ENCODE measurements at places on chromosomes 6 and 20.

DNA sequence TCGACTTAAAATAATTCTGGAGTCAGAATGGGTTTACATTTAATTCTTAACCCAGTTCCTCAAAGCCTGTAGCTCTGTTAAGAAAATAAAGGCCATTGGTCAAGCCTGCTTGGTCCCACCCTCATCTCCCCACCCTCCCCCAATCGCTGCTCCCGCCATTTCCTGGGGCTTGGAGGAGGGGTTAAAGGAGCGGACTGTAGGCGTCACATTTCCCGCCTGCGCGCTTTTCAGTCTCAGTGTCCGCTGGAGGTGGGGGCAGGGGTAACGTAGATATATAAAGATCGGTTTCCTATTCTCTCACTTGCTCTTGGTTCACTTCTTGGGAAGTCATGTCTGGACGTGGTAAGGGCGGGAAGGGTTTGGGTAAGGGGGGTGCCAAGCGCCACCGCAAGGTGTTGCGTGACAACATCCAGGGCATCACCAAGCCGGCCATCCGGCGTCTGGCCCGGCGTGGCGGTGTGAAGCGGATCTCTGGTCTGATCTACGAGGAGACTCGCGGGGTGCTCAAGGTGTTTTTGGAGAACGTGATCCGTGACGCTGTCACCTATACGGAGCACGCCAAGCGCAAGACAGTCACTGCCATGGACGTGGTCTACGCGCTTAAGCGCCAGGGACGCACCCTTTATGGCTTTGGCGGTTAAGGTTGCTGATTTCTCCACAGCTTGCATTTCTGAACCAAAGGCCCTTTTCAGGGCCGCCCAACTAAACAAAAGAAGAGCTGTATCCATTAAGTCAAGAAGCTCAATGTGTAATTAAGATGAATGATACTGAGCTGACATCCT is 58.9 kb downstream of the TRIM38 start:
- DNase-seq, result peak; percentile 92

GRCh38 chr6:167917551-167918154 is 79.8 kb upstream of the KIF25 start:
- no peak for DNase-seq

DNA sequence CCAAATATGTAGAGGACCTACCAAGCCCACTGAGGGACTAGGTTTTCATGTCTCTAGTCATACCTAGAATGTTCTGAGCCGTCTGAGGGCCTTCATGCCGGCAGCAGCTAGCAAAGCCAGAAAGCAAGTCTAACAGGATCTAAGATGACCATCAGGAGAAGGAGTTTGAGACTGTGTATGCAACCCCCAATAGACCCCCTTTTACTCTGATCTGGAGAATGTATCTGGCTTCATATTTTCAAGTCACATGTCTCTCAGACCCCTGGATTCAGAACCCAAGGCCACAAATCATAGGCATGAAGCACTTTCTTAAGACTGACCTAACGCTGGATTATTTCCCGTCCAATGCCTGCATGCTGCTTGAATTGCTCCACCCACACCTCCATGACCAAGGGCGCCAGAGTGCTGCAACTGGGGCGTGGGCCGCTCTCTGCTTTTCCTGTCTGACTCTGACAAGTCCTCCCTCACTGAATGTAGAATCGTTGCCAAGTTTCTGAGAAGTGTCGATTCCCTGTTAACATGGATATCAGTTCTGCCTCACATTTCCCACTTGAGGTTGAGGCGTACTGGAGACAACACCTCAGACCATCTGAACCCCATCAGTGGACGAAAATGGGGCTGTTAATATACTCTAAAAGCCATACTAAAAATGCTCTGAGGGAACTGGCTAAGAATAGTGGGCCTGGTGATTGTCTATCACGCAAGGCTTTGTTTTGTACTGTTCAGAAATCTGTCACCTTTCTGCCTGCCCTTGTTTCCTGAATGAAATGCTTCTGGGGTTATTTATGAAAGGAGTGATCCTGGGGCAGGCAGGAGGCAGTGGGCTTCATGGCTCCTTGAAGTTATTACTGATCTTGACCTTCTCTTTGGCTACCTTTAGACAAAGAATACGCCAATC is 23.9 kb upstream of the ASXL1 start:
- no peak for DNase-seq

DNA sequence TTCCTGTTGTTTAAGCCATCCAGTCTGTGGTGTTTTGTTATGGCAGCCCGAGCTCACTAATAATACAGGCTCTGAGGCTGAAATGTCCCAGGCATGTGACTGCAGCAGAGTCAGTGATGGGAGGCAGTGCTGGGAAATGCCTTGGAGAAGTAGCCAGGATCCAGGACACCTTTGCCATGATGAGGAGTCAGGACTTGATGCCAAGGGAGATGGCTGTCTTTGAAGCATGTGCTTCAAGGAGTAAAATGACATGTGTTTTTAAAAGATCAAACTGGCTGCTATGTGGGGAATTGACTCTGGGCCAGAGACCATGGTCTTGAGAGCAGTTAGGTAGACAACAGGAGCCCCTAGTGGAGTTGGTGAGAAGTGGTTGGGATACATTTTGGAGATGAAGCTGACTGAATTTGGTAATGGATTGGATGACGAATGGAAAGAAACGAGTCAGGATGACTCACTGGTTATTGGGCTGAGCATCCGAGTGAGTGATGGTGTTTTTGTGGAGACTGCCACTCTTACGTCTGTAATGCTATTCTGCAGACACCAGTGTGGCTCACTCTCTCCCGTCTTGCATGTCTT is 322.2 kb downstream of the PLCB1 start:
- DNase-seq, result no peak

GRCh38 chr6:106380407-106380806 is 19.9 kb downstream of the CRYBG1 start:
- DNase-seq, result no peak

DNA sequence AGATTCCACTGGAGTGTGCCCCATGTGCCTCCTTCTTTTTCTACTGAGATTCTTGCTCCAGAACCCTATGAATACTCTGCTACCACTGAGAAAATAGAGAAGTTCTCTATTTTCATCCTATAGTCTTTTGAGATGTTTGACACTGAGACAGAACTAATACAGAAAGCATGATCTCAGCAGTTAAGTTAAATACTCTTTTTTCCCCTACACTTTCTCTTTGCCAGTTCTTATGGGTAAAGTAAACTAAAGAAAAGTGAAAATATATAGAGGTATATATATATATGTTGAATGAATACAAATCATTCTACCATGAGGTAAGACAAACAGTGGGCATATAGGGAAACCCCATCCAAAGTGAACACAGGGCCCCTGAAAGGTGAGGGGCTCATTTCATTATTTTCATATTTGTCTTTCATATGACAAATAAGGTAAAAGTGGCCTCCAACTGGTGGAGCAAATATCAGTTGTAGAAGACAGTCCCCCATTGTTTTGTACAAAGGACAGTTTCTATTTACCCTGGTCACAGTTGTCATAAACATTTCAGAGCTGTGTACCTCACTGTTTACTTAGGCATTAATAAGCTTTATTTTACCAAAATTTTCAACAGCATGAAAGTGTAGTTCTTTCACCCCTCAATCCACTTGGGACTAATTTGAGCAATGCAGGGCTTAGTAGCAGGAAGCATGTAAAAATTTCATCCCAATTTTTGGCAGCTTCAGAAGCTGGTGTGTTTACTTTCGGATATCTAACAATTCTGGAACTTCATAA is 188.3 kb upstream of the MARCKS start:
- DNase-seq, result no peak

DNA sequence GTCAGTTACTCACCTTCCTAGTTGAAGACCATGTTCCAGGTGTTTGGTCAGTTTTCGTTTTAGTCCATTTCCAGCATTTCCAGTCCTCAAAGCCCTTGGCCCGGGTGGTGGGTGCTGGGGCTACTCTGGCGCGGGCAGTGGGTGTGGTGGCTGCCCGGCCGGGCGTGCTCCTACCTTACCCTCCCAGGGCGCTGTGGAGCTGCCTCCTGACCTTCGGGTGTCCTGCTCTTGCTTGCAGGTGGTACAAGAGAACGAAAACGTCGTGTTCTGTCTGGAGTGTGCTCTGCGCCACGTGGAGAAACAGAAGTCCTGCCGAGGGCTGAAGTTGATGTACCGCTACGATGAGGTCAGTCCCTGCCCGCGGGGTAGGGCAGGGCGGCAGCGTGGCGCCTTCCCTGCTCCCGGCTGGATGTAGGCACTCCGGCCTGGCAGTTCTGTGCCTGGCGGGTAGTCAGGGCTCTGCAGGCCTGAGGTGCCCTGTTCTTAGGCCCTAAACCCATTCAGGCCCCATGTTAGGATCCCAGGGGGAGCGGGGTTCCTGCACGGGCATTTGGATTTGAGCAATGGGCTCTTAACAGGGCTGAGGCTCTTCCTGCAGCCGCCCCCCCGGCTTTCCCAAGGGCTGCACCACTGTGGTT is 145.8 kb downstream of the DTNBP1 start:
- DNase-seq, result no peak

DNA sequence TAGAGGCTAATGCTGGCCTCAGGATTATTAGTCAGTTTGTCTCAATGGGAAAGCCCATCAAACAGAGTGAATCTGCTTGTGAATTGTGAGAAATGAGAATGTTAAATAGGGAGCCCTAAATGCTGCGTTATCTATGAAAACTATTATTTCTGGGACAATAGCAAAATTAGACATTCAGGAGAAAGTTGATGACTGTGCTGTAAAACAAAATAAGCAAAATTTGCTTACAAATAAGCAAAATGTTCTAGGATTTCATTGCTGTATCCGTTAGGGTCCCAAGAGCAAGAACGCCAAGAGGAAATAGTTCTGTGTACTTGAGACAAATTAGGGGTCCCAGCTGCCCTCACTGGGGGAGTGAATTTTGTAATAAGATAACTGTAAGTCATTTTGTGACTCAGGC is 59.2 kb upstream of the RAB32 start:
- DNase-seq, result no peak

GRCh38 chr6:7150381-7151064 is 42.8 kb downstream of the RREB1 start:
- DNase-seq, result no peak

DNA sequence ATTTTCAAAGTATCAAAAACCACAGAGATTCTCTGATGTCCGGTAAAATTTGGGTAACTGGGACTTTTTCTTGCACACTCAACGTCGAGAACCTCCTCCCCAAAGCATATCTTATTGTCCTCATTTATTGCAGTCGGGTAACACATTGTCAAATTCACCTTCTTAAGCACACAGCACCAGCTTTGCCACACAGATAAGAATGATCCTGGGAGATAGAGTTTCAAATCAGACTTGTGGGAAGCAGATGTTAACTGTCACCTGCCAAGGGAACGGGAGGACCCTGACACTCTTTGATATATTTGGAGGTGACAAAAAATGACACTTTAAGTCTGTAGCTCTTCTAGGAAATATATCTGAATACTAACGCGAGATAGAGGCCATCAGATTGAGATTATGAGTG is 282.1 kb upstream of the BMP2 start:
- DNase-seq, result no peak

GRCh38 chr6:6401401-6401800 is 80.9 kb upstream of the F13A1 start:
- no peak for DNase-seq

DNA sequence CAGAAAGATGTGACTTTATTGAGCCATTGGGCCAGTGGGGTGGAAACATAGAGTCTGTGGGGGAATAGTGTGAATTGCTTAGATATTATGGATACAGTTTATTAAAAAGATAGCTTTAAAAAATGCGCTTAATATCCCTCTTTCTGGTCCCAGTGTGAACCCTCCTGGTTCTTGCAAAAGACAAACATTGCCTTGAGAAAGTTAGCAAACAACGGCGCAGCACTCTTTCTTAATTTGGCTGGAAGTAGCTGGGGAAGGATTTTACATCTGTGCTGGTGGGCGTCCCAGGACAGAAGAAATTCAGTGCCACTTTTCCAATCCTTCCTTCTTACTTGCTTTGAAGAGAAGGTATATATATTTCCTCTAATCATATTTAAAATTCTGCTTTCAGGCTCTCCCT is 191.4 kb upstream of the ZFP64 start:
- no peak for DNase-seq

- peak; percentile 62 for DNase-seq
These were observed 16.0 kb downstream of the MARCKS start for GRCh38 chr6:113873043-113873667.

DNA sequence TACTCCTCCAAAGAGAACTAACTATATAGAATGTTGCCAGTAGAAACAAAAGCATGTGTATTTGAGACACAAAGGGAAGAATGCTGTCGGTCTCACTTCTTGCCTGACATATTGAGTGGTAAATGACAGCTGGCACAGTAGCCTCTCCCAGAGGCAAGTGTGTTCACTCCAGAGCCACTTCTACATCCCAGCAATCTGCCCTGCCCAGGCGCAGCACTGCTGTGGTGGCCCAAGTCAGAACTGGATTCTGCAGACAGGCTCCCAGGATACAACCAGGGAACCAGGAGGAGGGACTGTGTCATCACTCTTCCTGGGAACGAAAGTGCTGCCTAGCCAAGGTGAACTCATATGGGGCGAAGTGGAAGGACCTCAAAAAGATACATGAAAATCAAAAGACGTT is 103.2 kb upstream of the ARMC2 start:
- DNase-seq, result peak; percentile 22

DNA sequence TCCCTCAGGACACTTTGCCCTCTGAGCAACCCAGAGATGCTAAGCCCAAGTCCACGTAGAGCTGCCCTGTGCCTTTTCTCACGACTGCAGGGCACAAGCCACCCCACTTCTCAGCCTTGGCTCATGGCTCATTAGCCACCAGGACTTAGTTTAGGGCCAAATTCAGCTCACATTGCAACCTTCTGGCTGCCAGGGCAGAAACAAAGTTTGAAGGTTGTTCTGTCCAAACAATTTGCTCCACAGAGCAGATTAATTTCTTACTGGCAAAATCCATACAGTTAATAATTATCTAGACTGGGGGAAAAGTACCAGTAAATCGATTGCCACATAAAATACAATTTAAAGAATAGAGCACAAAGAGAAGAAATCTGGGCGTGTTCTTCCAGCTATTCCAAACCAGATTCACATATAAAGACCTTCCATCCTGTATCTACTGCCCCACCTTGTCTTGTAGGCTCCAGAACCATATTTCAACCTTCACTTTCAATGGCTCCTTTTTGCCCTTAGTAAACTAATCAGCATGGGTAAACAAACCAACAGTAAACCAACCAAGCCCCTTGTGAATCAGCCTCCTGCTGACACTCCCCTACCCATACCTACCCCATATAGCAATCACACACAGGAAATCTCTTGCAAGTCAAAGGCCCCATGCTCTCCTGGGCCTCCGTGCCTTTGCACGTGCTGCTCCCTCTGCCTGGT is 101.9 kb downstream of the QRSL1 start:
- no peak for DNase-seq

GRCh38 chr20:20358801-20359200 is 9.1 kb upstream of the INSM1 start:
- DNase-seq, result no peak

GRCh38 chr6:38212579-38212978 is 393.1 kb downstream of the ZFAND3 start:
- DNase-seq, result peak; percentile 49

- DNase-seq, result no peak
These were observed 121.0 kb downstream of the CDH4 start for GRCh38 chr20:61373055-61373399.

- DNase-seq, result no peak
These were observed 219.9 kb downstream of the ALDH8A1 start for GRCh38 chr6:134730013-134730412.

GRCh38 chr6:161417717-161418462 is 144.0 kb upstream of the AGPAT4 start:
- no peak for DNase-seq

- DNase-seq, result no peak
These were observed 67.7 kb upstream of the ZFP64 start for GRCh38 chr20:52259295-52259694.
